ENCODE measurements at places on chromosomes 2 and 18.

- no peak for DNase-seq
These were observed 197.4 kb downstream of the SH3BP4 start for GRCh38 chr2:235149240-235149659.

DNA sequence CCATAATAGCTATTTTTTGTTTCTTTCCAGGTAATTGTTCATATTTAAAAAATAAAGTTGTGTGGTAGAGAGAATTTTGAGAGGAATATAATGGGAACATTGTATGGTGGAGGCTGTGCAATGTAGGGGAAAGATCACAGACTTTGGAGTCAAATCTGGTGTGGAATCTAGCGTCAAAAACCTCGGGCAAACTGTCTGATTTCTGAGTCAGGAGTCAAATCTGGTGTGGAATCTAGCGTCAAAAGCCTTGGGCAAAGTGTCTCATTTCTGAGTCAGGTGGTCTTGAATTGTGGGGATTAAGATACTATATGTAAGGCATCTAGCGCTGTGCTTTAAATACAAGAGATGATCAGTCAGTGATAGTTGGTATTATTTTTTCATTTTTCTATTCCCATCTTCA is 5.1 kb downstream of the PTPN4 start:
- DNase-seq, result no peak

GRCh38 chr2:19854596-19855541 is 46.9 kb downstream of the TTC32 start:
- no peak for DNase-seq

GRCh38 chr18:41604964-41605363 is 350.1 kb upstream of the PIK3C3 start:
- no peak for DNase-seq
